ENCODE measurements at places on chromosomes 16 and 17.

GRCh38 chr16:2777903-2778629, 986 bp upstream of the ELOB start:
- DNase-seq = peak; percentile 25

- DNase-seq = no peak
Observed at GRCh38 chr16:59148769-59149155, 414.6 kb upstream of the GOT2 start.

DNA sequence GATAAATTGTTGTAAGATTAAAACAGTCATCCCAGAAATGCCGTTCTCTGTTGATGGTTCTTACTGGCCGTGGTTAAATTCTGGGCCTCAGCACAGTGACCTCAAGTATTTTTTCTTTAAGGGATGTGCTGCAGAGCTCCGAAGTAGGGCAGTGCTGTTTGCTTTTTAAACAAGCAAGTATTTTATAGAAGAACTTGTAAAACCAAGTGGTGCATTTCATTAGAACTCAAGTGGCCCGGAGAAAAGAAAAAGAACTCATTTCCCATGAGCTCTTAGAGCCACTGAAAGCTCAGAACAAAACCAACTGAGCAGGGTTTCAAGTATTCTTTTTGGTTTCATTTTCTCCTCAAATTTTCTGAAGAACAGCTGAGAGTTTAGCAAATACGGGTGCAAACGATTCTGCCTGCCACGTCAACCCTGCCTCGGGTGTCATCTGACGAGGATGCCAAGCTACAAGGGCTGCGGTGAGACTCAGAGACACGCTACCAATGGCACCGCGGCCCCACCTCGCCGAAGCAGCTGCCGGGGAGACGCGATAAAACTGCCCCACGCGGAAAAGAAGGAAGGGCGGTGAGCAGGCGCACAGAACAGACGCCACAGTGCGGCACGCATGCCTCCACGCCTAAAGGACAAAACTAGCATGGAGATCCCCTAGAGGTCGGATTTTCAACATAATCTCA, 6.3 kb downstream of the LMF1 start:
- DNase-seq = peak; percentile 55

- no peak for DNase-seq
Observed at GRCh38 chr17:73592079-73592415, 52.2 kb downstream of the SDK2 start.

GRCh38 chr17:57067162-57067561, 17.9 kb upstream of the AKAP1 start:
- DNase-seq = no peak

DNA sequence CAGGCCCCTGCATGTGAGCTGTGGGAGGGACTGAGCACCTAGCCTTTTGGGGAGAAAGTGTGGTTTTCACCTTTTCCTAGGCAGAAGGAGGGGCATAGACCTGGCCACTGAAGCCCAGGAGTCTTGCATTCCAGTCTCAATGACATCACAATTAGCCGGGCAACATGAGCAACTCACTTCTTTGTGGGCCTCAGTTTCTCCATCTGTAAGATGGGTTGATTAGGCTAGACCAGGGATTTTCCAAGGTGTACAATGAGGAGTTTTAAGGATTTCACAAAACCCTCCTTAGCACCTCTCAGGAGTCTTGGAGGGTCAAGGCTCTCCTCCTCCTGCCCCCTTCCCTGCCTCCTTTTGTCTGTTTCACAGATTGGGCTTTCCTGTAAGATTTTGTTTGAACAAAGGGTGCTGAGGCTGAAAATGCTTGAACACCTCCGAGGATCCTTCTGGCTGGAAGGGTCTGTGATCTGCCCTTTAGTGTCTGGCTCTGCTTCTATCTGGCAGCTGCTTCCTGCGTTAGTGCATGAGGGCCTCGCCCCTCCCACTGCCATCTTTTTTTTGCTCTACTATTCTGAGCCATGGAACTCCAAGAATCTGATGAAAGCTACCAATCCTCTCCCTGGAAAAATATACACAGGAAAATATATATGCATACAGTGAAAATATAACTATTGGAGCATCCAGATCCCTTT, 52.4 kb upstream of the ETV4 start:
- no peak for DNase-seq

- DNase-seq = no peak
Observed at GRCh38 chr17:36493956-36494355, 7.5 kb downstream of the ZNHIT3 start.

- DNase-seq = no peak
Observed at GRCh38 chr16:68070249-68070730, 14.9 kb upstream of the NFATC3 start.

- no peak for DNase-seq
Observed at GRCh38 chr17:82400206-82400605, 17.9 kb upstream of the HEXD start.

- DNase-seq = no peak
Observed at GRCh38 chr17:44352828-44353671, 7.9 kb downstream of the GRN start.

DNA sequence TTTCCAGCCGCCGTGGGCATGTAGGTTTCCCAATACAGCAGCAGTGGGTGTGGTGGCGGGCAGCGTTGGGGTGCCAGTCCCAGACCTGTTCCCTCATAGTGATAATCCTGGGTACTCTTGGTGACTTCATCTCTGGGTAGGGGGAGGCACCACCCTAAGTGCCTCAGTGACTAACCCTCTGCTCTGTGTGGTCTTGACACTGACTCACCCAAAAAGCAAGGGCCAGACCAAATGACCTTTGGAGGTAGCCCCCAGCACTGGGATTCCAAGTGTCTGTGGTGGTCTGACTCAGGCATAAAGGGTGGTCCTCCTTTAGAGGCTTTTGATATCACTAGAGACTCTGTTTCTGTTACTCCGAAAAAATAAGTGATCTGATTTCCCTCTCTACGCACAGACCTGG, 908 bp downstream of the CALB2 start:
- DNase-seq = no peak

DNA sequence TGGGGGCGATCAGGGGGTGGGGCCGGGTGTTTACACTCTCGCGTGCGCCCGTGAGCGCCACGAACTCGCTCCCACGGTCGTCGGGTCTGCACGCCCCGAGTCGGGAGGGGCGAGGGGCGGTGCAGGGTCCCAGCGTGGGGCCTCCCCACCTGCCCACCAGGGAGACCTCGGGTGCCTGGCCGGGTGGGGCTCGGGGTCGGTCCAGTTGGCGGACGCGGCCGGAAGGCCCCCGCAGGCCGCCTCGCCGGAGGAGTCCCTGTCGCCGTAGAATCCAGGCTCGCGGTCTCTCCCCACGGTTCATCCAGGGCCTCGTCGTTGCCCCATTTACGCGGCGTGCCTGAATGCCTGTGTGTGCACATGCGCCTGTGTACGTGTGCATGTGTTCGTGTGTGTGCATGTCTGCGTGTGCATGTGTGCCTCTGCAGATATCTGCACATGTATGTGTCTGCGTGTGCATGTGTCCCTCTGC, 510 bp upstream of the RAB40B start:
- DNase-seq = no peak

- DNase-seq = no peak
Observed at GRCh38 chr16:67242138-67242730, 5.0 kb downstream of the FHOD1 start.

GRCh38 chr16:86345516-86345915, 164.8 kb upstream of the FOXF1 start:
- no peak for DNase-seq

DNA sequence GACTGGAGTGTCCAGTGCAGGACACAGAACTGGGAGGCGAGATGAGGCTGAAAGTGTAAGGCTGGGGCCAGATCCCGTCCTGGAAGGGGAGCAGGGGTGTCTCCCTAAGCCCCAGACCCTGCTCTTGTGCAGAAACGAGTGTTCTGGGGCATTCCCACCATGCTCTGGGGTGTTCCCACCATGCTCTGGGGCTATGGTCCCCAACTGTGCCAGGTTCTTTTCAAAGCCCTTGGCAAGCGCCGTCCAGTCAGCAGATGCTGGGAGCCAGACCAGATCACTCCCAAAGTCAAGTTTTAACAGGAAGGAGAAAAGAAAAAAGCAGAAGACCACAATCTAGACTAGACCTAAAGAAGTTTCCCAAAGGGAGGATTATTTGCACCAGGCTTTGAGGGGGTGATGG, 2.5 kb downstream of the TAX1BP3 start:
- no peak for DNase-seq

DNA sequence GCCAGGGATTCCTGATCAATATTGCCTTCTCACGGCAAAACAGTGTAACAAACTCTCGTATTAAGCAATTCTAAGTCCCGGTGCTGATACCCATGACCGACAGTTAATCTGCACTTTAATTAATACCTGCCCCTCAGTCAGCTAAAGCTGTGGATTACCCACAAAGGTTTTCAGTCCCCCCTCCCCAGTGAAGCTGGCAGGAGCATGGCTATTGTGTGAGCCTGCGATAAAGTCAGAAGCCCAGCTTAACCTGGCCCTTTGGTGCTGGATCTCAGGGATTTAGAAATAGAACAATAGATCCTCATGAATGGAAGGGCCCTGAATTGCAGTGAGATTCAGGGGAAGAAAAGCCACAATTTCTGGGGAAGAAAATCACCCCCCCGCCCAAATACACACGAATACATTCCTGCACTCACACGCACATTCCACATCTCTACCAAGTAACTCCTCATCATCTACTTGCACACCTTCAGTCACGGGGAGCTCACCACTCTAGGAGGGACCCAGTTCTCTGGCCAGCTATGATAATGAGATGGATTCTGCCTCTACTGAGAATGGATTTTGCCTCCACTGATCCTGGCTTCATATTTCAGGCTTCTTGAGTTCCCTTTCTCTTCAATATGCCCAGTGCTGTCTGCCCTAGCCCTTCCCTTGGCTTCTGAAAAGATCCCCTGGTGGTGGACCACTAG, 102.6 kb downstream of the WSCD1 start:
- DNase-seq = no peak

DNA sequence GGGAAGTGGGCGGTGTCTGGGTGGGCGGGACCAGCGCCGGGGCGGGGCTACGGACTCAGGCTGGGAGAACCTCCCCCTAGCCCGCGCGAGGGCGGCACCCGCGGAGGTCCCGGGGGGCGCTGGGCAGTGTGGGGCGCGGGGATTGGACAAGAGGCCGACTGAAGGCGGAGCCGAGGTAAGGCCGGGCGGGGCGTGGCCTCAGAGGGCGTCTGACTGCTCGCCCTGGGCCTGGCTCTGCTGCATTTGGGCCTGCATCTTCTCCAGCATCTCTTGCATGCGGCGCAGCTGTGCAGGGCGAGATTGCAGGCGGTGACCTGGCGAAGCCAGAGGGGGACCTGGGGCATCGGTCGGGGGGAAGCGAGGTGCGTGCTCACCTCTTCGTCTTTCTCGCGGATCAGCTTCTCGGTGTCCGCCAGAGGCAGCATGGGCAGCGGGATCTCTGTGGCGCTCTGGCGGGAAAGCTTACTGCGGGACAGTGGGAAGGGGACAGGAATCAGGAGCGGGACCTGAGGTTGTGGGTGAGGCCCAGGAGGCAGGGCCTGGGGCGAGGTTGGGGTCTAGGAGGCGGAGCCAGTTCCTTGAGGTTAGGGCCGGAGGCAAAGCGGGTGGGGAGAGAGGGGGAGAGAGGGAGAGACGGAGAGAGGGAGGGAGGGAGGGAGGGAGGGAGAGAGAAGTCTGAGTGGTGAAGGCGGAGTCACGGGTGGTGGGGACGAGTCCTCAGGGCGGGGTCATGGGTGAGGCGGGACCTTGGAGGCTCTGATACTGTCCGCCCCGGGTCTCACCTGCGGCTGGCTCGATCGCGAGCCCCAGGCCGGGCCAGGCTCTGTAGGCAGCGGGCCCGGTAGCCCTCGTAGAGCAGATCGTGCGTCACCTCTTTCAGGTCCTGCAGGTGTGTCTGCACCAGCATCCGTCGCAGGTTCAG, 3.9 kb downstream of the SEPTIN1 start:
- DNase-seq = peak; percentile 99

DNA sequence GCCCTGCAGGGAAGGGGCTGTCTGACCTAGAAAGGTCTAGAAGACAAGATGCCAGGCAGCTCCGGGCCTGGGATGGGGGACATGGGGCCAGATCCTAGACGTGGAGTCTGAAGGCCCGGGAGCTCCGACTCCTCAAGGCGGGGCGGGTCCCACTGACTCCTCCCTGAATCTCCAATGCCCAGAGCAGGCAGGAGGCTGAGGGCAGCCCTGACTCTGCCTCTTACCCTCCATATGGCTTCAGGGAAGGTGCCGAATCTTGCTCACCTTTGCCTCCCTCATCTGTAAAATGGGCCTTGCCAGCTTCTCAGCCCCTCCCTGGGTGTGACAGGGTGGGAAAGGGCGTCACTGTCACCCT, 14.8 kb downstream of the VASN start:
- DNase-seq = no peak

DNA sequence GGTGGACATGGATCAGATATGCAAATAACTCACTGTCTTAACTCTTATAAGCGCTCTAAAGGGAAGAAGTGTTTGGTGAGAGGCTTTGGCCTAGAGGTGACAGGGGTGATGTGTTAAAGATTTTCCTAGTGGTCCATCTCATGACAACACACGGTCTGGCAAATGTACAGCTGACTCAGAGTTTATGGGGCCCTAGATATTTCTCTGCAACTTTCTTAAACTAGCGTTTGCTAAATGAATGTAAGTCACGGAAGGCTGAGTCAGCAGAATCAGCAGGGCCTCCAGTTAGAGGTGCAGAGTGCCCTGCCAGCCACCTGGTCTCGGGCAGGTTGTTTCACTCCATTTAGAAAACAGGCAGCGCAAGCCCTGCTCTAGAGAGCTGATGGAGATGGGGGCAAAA, 40.1 kb downstream of the CLEC16A start:
- DNase-seq = no peak

- no peak for DNase-seq
Observed at GRCh38 chr16:1159973-1160772, 7.3 kb downstream of the CACNA1H start.

DNA sequence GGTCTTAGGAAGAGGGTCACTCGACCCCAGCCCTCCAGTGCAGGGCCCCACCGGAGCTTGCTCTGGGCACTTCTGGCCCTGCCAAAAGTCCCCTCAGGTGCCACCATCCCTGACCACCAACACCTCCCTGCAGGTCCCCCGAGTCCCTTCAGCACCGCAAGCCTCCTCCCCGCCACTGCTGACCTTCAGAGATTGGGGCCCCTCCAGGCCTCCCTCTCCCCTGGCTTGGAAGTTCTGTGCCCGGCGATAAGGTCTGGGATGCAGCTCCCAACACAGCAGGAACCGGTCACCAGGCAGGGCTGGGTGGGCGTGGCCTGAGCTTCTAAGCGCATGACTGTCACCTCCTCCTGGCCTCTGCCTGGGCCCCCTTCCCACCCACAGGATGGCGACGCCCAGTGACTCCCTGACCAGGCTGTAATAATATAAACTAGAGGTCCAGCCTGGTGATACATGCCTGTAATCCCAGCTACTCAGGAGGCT, 11.2 kb downstream of the PIEZO1 start:
- DNase-seq = no peak

DNA sequence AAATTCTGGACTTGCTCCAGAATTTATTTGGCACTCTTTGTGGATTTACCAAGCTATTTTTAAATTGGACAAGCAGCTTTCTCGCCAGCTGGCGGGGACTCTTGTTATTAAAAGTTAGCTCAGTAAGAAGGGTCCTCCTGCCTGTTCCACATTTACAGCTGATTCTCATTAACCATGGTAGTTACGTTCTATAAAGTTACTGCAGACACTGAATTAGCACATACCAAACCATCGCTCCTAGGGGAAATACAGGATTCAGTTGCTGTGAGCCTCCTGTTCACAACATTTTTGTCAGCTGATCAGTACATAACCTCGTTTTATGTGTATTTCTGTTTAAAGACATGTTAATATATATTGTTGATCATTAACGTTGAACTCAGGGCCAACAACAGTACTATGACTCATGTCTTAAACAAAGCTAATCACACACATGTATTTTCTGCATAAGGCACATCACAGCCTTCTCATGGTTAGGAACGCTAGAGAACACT, 4.2 kb downstream of the LDAF1 start:
- DNase-seq = no peak
